ENCODE measurements at places on chromosomes 6 and 20. TPM values are rescaled to one million over a fixed set of nuclear protein-coding genes. Genes with fewer than 3 reads are reported as not detected.

DNA sequence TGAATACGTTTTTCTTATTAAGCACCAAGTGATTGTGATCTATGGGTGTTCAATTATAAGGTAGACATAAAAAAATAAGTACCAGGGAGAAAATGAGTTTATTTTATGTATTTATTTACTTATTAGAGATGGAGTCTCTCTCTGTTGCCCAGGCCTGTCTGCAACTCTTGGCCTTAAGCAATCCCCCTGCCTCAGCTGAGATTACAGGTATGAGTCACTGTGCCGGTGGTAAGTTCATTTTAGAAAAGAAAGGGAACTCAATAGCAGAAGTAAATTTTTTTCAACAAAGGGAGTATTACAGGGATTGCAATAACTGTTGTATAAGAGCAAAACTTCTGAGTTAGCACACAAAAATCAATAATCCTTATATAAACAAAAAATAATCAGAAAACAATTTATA is 98.7 kb upstream of the FUT9 start:
- DNase-seq, result no peak

DNA sequence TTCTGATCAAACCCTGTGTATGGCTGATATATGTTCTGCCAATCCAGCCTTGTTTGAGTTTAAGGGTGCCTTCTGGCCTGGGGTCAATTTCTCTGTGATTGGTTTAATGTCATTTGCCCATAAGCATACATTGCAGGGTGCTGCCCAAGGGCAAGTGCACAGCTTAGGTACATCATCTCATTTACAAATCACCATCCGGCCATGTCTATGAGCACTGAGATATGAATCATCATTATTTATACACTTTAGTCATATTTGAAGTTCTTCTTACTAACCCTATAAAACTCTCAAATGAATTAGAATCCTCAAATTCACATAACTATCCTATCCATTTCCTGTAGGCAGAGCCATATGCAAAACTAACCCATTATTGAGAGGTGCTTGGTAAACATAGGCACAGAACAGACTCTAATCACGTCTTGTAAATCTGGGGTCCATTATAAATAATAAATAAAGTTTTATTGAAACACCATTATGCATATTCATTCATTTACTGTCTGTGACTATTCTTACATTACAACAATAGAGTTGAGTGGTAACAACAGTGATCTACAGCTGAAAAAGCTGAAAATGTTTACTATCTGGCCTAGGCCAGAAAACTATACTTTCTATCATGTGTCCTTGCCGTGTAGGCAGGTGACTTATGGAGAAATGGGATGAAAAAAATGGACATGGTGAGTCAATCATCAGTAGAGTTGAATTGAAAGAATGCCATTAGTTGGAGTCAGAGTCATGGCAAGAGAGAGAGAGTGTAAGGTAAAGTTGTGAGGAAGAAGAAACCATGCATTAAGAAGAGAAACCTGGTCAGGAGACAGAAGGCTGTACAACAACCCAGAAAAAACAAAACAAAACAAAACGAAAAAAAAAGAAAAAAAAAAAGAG is 25.0 kb downstream of the KCNQ5 start:
- DNase-seq, result no peak

GRCh38 chr20:2750491-2751251 is 49.8 kb downstream of the CPXM1 start:
- no peak for DNase-seq

DNA sequence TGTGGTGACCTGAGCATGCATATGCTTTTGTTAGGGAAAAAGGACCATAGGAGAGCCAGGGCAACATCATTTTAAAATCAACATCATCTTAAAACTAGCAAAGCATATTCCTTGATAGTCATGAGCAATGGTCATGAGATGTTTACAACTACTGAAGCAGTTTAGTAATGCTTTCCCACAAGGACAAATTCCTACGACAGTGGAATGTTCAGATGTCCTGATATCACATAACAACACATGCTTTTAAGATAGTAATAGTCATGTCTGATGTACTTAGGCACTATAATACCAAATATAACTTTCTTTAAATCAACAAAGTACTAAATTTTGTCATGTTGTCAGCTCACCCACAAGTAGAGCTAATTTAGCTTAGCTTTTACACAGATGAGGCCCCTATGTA is 370.3 kb downstream of the HTR1B start:
- DNase-seq, result no peak

LIN28B gene
- 0.41 TPM for total RNA-seq

BTN1A1 gene
- not detected for total RNA-seq
